Activated naive CD4-positive, alpha-beta T cell treated with anti-CD3 and anti-CD28 coated beads for 36 hours (primary cell): ENCODE measurements at places on chromosomes 12 and 14. TPM values are rescaled to one million over a fixed set of nuclear protein-coding genes. Genes with fewer than 3 reads are reported as not detected.
A peak's percentile ranks its signal among the peaks of the same experiment; 100 is the strongest.

DNA sequence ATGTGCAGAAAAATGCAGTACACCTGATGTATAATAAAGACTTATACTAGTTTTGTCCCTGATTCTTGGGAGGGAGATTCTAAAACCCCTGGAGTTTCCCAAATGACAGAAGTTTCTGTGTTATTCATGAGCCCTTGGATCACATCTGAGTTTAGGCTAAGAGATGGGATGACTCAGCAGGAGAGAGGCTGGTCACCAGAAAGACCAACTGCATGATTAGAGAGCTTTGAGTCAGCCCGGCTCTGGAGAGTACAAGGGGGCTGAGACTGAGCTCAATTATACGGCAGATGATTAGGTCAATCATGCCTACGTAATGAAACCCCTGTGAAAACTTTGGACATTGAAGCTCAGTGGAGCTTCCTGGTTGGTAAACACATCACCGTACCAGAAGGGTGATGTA, 174.2 kb downstream of the SSPN start:
- DNase-seq: no peak
- H3K36me3 ChIP-seq: peaks cover 9% of the 10 kb centered on the region
- H3K4me1 ChIP-seq: no peaks in the 10 kb centered on the region
- no peak overlapping the region for H3K4me3 ChIP-seq

DNA sequence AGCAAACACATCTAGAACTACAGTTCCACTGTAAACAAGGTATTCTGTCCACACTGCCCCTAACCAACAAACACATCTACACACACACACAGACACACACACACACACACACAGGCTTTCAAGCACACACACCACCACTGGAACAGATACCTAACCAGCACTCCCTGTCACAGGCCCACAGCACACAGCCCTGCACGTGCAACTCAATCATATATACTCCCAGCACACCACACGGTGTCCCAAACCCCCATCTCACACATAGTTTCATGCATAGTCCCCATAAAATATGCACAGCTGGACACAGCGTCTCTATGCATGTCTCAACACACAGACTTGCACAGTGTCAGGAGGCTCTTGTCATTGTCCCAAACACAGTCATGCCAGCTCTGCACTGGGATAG, 27.6 kb downstream of the KRT8 start:
- DNase-seq: no peak
- no peaks in the 10 kb centered on the region for H3K27me3 ChIP-seq
- no peak overlapping the region for H3K4me3 ChIP-seq
- H3K4me1 ChIP-seq: peaks cover 15% of the 10 kb centered on the region

GRCh38 chr12:130281153-130281799, 56.4 kb upstream of the PIWIL1 start:
- no peak overlapping the region for H3K27ac ChIP-seq
- no peak overlapping the region for H3K4me3 ChIP-seq
- peak; percentile 57 for DNase-seq
- H3K4me1 ChIP-seq: peaks cover 4% of the 10 kb centered on the region
- H3K36me3 ChIP-seq: no peaks in the 10 kb centered on the region

- peaks cover 2% of the 10 kb centered on the region for H3K27me3 ChIP-seq
- peaks cover 7% of the 10 kb centered on the region for H3K4me1 ChIP-seq
- H3K27ac ChIP-seq: no peak overlapping the region
- DNase-seq: peak; percentile 20
- no peak overlapping the region for H3K4me3 ChIP-seq
These were observed 51.6 kb upstream of the ABCC9 start for GRCh38 chr12:21992823-21993222.

DNA sequence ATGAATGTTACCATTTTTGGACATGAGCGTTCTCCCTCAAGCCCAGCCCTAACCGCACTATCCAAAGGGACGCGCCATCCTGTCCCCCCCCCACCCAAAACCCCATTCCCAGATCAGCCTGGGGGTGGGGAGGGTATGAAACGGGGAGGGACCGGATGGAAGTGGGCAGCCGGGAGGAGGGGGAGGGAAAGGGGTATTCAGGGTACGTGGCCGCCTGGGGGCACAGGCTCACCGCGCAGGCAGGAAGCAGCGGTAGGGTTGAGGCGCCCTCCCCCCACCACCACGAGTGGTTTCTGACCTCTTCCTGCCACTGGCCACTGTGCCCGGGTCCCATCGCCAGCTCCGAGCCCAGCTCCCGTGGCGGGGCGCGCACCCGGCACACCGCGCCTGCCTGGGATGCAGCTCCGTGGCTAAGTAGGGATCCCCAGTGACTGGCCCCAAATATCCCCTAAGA, 1.4 kb downstream of the ACTN1 start:
- H3K36me3 ChIP-seq: peaks cover 26% of the 10 kb centered on the region
- peak overlapping the region; percentile 75 for H3K27ac ChIP-seq
- peak; percentile 71 for DNase-seq
- peak overlapping the region; percentile 78 for H3K4me3 ChIP-seq

Gene SALL2
- total RNA-seq: 4.1 TPM

DNA sequence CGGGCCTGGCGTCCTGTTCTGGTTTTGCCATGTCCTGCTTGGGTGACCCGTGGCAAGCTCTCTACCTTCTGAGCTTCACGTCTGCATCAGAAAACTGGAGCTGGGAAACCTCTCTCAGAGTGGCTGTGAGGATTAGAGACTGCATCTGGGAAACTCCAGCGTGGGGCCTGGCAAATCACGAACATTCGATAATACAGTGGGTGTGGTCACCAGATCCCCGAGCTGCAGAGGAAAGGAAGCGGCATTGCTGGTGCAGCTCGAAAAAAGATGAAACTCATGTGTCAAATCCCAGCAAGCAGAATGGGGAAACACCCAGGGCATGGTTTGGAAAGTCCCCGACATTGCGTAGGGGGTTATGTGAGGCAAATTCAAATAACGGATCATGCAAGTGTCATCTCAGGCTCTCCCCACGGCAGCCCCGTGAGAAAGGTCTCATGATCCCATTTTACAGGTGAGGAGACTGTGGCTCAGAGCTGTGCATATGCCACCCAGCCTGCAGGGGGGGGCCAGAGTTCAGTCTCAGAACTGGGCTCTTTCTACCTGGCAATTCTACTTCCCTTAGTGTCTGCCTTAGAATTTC, 98.1 kb upstream of the VRK1 start:
- no peak overlapping the region for H3K4me3 ChIP-seq
- H3K27ac ChIP-seq: no peak overlapping the region
- no peaks in the 10 kb centered on the region for H3K36me3 ChIP-seq
- DNase-seq: peak; percentile 25
- H3K4me1 ChIP-seq: no peaks in the 10 kb centered on the region

GRCh38 chr14:88258021-88258420, 65.0 kb downstream of the KCNK10 start:
- no peak overlapping the region for H3K27ac ChIP-seq
- DNase-seq: no peak
- no peak overlapping the region for H3K4me3 ChIP-seq

DNA sequence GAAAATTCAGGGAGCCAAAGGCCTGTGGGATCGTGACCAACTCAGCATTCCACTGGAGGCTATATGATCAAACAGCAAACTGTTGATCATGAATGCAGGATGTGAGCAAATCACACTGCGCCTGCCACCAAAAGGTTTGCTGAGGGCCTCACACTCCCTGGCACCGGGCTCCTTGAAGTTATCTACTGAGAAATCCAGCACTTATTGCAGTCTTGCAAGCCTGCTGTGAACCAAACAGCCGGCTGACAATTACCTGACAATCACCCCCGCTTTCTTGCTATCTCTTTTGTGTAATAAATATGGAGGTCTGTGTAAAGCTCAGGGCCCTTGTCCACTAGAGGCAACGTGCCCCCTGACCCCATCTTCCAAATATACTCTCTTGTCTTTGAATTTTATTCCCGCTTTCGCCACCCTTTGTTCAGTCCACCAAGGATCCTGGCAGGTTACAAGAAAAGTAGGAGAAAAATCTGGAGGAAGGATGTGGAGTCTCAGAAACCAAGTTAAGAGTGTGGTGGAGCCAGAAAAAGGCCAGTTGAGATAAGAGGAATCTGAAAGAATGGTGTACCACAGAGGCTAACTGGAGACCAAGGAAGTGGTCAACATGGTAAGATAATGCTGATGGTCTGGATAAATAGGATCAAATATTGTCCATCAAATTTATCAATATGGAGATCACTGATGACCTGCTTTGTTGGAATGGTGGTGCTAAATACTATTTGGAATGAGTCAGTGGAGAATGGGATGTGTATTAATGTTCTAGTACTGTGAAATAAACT, 229.2 kb downstream of the ALX1 start:
- no peaks in the 10 kb centered on the region for H3K27me3 ChIP-seq
- no peak for DNase-seq
- H3K36me3 ChIP-seq: no peaks in the 10 kb centered on the region
- no peak overlapping the region for H3K4me3 ChIP-seq
- H3K4me1 ChIP-seq: no peaks in the 10 kb centered on the region
- no peak overlapping the region for H3K27ac ChIP-seq

Gene SLC39A5
- total RNA-seq: 0.98 TPM

GRCh38 chr12:125381373-125381772, 316.1 kb downstream of the AACS start:
- no peaks in the 10 kb centered on the region for H3K4me1 ChIP-seq
- no peak for DNase-seq
- no peaks in the 10 kb centered on the region for H3K36me3 ChIP-seq
- no peak overlapping the region for H3K4me3 ChIP-seq

GRCh38 chr12:19954163-19954562, 414.2 kb upstream of the PDE3A start:
- no peak overlapping the region for H3K4me3 ChIP-seq
- no peaks in the 10 kb centered on the region for H3K4me1 ChIP-seq
- no peak for DNase-seq
- H3K27ac ChIP-seq: no peak overlapping the region
- no peaks in the 10 kb centered on the region for H3K36me3 ChIP-seq

- no peaks in the 10 kb centered on the region for H3K4me1 ChIP-seq
- H3K4me3 ChIP-seq: no peak overlapping the region
- no peaks in the 10 kb centered on the region for H3K36me3 ChIP-seq
- DNase-seq: no peak
- H3K27me3 ChIP-seq: no peaks in the 10 kb centered on the region
These were observed 86.9 kb upstream of the IGF1 start for GRCh38 chr12:102567031-102567985.

GRCh38 chr12:128852885-128853599, at the start of gene GLT1D1:
TSS of gene GLT1D1 (plus strand) at chr12:128853478. CDS start at chr12:128853582, 104 bp downstream.
- no peak for DNase-seq
- H3K4me3 ChIP-seq: no peak within 1 kb of the TSS
- H3K4me1 ChIP-seq: no peaks in the 10 kb centered on the region
- peaks cover 30% of the 10 kb centered on the region for H3K27me3 ChIP-seq

- H3K4me1 ChIP-seq: peaks cover 13% of the 10 kb centered on the region
- DNase-seq: no peak
- H3K27ac ChIP-seq: no peak overlapping the region
- H3K27me3 ChIP-seq: no peaks in the 10 kb centered on the region
These were observed 22.2 kb upstream of the TESC start for GRCh38 chr12:117121441-117121840.

DNA sequence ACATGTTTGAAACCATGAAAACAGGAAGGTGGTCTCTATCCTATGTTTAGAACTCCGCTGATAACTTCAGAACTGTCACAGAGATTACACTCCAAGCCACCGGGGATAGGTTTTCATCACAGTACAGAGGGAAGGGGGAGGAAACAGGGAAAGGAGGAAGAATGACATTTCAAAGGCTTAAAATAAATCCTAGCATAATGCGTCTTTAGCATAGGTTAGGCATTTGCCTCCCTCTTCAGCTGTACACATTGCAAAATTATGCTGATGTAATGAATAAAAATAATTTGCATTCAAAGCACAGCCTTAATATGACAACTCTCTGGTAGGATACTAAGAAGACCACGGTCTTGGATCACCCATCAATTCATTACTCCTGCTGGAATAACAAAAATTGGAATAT, 54.3 kb upstream of the PYGL start:
- H3K36me3 ChIP-seq: no peaks in the 10 kb centered on the region
- H3K4me3 ChIP-seq: no peak overlapping the region
- H3K27ac ChIP-seq: no peak overlapping the region
- H3K4me1 ChIP-seq: no peaks in the 10 kb centered on the region
- no peaks in the 10 kb centered on the region for H3K27me3 ChIP-seq

Gene KCNA5
- total RNA-seq: not detected
